ENCODE measurements at places on chromosomes 5 and 9. TPM values are rescaled to one million over a fixed set of nuclear protein-coding genes. Genes with fewer than 3 reads are reported as not detected.

ENHO gene
- total RNA-seq, result 0.92 TPM

- no peak for DNase-seq
These were observed 396.9 kb downstream of the CTNND2 start for GRCh38 chr5:11507156-11507910.

DNA sequence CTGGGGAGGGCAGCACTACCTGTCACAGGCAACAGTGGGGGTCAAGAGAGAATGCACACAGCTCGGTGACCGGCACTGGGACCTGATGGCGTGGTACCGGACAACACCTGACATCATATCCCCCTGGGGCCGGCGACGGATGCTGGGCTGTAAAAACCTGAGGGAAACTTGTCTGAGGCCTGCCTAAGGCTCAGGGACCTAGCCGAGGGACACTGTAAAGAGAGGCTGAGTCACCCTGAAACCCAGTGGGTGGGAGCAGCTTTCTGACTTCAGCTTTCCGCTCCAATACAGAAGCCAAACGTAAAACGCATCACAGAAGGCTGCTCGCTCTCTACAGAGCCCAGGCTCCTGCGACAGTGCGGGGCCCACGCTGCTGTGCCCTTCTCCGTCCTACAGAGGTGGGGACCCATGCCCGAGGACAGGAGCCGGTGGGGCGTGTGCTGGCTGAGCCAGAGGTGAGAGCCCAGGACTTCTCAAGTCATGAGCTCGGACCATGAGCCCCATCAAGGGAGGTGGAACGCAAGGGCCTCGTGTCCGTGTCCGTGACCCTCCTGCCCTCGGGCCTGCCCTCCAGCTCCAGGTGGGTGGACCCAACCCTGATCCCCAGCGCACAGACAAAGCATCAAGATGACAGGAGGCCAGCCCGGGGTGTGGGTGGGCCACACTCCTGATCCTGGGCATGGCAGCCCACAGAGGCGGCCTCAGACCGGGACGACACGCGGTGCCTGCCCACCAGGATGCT lies 5.3 kb downstream of the RALGDS start:
- DNase-seq, result no peak

- no peak for DNase-seq
These were observed 100.7 kb downstream of the EPB41L4A start for GRCh38 chr5:112318346-112318745.

DNA sequence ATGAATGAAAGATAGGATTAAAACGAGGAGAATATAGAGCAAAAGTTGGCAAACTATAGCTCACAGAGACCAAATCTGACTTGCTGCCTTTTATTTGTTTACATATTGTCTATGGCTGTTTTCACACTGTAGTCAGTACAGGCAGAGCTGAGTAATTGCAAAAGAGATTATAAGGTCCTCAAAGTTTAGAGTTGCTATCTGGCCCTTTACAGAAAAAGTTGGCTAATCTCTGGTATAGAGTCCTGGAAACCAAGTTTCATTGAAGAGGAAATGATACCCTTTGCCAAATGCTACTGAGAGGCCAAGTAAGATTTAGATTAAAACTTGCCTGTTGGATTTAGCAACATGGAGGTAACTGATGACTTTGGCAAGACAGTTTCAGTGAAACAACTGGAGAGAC lies 36.0 kb downstream of the LYRM7 start:
- DNase-seq, result no peak

- DNase-seq, result no peak
These were observed 67.9 kb downstream of the YTHDC2 start for GRCh38 chr5:113581388-113581787.

DNA sequence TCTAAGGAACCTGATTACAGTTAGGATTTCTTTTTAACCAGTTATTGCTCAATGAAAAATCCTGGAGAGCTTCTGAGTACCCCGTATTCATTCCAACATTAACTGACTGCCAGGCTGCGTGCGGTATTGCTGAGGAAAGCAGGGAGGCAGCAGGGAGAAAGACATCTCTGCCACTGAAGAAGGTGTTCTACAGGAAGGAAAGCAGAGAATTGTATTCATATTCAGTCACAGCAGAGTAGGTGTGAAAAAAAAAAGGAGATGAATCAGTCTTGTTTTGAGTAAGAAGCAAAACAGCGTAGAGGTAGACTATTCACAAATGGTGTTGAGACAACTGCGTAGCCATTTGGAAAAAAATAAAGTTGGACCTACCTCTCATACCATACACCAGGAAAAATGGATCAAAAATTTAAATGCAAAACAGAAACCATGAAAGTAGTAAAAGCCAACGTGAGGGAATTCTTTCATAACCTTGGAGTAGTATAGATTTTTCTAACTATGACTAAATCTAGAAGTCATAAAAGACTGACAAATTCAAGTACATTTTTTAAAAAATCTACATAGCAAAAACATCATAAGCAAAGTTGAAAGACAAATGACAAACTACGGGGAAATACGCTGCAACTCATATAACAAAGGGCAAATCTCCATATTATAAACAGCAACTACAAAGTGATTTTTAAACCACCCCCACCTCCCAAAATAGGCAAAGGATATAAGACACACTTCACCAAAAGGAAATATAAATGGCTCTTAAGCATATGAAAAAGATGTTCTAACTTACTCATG lies 9.9 kb upstream of the NR4A3 start:
- no peak for DNase-seq

ITGA1 gene
- total RNA-seq, result 29.7 TPM

GRCh38 chr9:36903541-36904435 lies 130.3 kb downstream of the PAX5 start:
- peak; percentile 52 for DNase-seq

SPAAR gene
- total RNA-seq, result not detected

- no peak for DNase-seq
These were observed 107.2 kb upstream of the SLIT3 start for GRCh38 chr5:169408171-169408570.

All from SK-MEL-5 (cell line).